ENCODE measurements at places on chromosomes 6 and 20.

- DNase-seq: no peak
Observed at GRCh38 chr20:38926934-38927616, 858 bp downstream of the FAM83D start.

DNA sequence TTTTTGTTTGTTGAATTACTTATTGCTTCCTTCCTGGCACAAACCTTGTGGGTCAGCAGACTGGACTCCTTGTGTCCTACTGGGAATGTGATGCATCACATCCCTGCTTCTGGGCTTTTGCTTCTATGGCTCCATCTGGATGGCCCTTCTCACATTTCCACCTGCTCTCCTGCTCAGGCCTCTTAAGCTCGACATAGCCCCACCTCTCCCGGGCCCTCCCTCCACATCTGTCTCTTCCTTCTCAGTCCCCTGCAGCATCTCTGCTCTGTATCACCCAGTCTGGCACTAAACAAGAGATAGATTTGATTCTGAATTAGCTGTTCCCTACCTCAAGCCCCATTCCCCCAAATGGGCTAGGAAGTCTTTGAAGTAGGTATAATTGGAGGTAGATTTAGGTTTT lies 356.8 kb downstream of the DHX35 start:
- DNase-seq: no peak

GRCh38 chr6:44245912-44246662 lies 814 bp upstream of the HSP90AB1 start:
- DNase-seq: no peak

GRCh38 chr20:6053776-6054688 lies at the start of gene LRRN4:
Gene LRRN4 (minus strand): TSS chr20:6054060. CDS start chr20:6052799, 1,261 bp downstream.
- DNase-seq: peak; percentile 65

GRCh38 chr6:73817253-73817652 lies 121.2 kb downstream of the CD109 start:
- no peak for DNase-seq

GRCh38 chr20:54605319-54605718 lies 129.9 kb downstream of the DOK5 start:
- DNase-seq: no peak

GRCh38 chr20:57913156-57913930 lies 203.5 kb upstream of the PMEPA1 start:
- no peak for DNase-seq

GRCh38 chr20:57650756-57651483 lies 30.7 kb upstream of the ZBP1 start:
- DNase-seq: no peak

- no peak for DNase-seq
Observed at GRCh38 chr20:21156266-21156665, 30.4 kb downstream of the KIZ start.

- DNase-seq: no peak
Observed at GRCh38 chr6:5246141-5247097, 14.3 kb downstream of the LYRM4 start.

DNA sequence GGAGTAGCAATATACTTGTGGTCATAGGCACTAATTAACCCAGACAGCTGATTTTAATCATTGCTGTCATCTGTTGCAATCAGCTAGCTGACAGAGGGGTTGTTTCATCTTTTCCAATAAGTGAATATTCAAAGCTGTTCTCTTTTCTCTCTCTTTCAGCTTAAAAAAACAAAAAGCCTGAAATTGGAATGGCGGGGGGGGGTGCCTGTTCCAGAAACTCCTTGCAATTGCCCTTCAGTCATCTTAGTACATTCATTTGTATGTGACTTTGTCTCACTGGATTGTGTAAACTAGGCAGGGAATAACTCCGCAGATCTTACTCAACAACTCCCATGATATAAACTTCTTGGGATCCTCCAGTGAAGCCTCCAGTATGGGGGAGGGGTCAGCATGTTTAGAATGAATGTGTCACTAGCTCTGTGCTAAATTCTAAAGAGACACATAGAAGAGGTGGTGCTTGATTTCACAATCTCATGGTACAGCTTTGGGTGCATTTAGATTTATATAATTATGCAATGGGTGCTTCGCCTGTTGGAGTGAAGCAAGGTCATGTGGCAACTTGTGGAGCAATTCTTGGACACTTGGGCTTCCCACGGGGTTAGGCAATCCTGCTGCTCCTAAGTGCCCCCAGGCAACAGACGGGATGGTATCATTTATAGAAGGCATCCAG lies 40.1 kb downstream of the SLC24A3 start:
- no peak for DNase-seq
